CD14-positive monocyte (primary cell): ENCODE measurements at places on chromosomes 3 and 15.
A peak's percentile ranks its signal among the peaks of the same experiment; 100 is the strongest.

DNA sequence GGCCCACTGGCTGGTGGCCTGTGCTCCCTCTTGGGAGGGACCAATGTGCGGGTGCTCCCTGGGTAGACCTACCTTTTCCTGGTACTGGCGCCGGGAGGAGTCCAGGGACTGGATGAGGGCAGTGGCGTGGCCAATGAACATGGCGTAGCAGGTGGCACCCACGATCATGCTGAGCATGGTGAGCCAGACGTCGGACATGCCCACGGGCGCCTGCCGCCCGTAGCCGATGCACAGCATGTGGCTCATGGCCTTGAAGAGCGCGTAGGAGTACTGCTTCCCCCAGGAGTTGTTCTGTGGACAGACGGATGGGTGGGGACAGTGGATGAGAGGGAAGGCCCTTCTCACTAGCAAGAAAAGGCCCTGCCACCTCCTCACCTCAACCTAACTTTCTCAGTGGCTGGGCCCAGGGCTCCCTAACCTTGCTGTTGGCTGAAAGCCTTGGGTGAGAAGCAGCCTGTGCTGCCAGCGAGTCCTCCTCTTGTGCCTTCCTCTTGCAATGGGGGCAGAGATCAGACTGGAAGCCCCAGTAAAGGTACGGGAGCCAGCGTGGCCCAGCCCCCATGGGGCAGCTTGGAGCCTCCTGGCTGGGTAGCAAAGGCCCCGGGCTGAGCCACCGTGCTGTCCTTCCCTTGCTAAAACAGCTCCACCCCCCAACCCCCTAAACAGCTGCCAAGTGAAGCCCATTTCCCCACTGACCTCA, 39.1 kb downstream of the HCN4 start:
- DNase-seq: no peak

GRCh38 chr3:181899702-181900101, 188.0 kb downstream of the SOX2 start:
- DNase-seq: no peak

- DNase-seq: no peak
Measured at GRCh38 chr3:167936019-167936418, 159.7 kb downstream of the GOLIM4 start.

GRCh38 chr3:147418808-147419701, 9.9 kb downstream of the ZIC1 start:
- no peak for DNase-seq

- peak; percentile 70 for DNase-seq
Measured at GRCh38 chr3:45224824-45225464, 1.1 kb downstream of the TMEM158 start.

- no peak for DNase-seq
Measured at GRCh38 chr3:127396473-127396872, 108.6 kb upstream of the PRR20G start.

DNA sequence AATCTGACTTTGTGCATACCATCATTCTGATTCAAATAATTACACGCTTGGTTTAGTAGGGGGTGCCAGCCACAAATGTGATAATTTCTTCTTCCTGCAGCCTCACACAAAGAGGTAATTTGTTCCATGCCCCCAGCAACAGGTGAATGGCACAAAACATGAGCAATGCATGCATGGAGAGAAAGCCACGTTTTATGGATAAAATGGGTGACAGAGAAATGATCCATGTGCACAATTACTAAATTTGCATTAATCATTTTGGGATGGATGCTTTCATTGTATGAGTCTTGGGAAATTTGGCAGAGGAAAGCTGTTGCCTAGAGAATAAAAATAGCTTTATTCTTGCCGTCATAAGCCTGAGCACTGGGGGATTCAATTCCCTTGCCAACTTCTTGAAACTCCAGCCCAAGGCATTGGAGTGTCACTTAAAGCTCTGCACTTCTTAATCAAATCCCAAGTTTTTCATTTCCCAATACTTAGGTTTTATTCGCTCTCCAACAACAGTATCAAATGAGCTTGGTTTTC, 411.6 kb downstream of the GBE1 start:
- no peak for DNase-seq

DNA sequence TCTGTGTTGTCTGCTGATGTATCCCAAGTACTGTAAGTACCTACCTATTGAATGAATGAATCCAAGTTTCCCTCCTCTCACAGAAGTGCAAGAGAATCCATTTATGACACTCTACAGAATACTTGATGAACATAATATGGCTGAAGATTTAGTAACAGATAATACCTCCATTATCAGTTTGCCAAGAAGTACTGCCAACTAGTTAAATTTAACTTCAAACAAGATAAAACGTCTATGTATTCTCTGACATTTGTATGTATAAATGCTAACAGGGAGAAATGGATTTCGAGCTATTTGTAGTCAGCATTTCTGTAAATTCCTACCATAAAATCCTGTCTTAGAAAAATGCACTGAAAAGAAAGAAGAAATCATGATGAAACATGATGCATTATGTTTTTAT, 217.6 kb downstream of the STT3B start:
- no peak for DNase-seq

GRCh38 chr3:179037351-179037750, 34.3 kb downstream of the ZMAT3 start:
- no peak for DNase-seq

- no peak for DNase-seq
Measured at GRCh38 chr3:195033531-195034091, 237.3 kb downstream of the XXYLT1 start.

- peak; percentile 66 for DNase-seq
Measured at GRCh38 chr3:128077202-128077624, 25.0 kb downstream of the SEC61A1 start.

DNA sequence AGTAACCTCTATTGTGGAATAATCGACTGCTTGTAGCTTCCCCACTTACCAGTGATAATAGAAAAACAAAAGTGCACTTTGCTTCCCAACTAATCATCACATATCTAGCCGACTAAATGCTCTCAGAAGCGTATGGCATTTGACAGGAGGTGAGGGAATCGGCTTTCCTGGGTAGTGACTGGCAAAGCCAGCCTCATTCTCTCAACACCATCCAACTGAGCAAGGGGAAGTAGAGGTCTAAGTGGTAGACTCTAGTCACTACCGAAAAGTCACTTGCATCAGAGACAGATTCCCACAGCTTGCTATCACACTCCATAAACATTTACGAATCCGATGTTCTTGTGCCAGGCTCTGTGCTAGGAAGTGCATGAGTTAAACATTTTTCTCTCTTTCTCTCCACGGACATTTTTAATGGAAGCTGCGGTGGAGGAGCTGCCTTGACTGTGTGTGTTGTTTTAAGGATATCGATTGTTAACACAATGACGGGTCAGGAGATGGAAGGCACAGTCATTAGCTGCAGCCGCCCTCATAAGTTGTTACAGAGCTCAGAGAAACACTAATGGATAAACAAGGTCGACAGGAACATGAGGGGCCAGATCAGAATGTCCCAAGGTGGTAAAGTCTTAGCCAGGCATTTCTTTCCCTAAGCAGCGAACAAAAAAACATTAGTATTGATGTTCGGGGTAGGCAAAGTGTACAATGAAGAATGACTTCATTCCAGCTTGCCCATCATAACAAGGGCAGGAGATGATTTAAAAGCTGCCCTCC, 11.9 kb downstream of the ZNF385D start:
- DNase-seq: no peak

DNA sequence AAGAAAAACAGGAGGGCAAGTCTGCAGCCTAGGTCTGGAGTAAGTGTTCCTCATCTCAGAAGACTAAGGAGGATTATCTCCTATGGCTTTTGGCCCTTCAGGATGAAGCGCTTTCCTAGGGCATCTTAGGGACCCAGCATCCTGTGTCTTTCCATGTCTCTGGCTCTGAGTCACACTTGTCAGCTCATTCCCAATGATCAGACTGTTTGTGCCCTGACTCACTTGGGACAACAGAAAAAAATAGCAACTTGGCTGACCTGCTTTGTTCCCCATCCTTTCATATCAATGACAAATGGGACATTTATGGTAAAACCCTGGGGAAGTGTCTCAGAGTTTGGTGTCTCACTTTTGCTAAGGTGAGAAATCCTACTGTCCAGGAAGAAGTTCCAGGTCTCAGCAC, 76.2 kb upstream of the OXTR start:
- no peak for DNase-seq

- DNase-seq: no peak
Measured at GRCh38 chr15:26807517-26808427, 34.9 kb upstream of the GABRB3 start.

DNA sequence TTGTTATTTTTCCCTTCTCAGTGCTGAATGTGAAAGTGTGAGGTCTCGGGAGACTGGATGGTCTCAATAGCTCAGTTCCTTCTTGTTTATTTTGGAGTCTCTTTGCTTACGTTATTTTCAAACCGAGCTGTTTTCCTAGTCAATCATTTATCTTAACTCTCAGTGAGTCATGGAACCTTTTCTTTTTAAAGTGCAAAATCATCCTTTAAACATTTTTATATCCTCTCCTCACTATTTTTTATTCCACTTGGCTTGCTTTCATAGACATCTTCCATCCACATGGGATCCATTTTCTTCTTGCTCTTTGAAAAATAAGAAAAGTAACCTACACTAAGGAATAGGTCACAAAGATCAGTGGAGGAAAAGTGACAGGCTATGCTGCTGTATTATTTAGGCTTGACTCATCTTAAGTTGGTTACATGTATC, 497.8 kb downstream of the NAALADL2 start:
- no peak for DNase-seq

DNA sequence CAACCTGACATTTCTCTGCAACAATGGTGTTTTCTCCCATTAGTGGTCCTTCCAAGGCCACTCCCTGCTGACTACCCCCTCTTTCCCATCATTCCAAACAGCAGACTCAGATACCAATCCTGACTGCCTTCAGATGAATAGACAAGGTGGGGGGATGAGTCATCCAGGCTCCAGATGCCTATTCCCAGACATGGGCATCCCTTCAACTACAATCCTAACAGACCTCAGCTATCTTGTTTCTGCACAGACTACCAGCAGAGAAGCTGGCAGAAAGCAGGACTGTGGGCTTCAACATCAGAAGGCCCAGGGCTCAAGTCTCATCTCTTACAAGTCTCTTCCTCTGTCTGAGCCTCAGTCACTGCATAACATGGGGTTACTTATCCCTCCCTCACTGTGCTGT, 2.2 kb downstream of the RBP1 start:
- no peak for DNase-seq

DNA sequence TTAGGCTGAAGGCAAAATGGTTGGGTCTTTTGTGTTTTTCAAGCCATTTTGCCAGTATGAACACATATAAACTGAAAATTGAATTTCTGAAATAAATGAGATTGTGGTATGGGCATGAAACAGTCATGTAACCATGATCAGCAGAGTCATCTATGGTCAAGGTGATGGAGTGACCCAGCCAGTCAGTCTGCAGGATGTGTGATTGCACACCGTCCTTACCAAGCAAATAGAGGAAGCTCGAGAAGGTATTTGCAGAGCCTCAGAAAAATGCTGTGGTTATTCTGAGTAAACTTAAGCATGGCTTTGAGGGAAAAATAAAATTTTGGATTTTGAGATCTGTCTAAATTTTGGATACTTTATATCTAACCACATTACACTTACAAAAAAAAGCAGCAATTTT, 95.9 kb upstream of the RNF7 start:
- no peak for DNase-seq

GRCh38 chr3:122074621-122075265, 19.6 kb downstream of the CD86 start:
- DNase-seq: peak; percentile 94

- no peak for DNase-seq
Measured at GRCh38 chr15:56775641-56776040, 42.3 kb upstream of the ZNF280D start.

GRCh38 chr3:157876556-157876955, 229.7 kb downstream of the SHOX2 start:
- DNase-seq: no peak

DNA sequence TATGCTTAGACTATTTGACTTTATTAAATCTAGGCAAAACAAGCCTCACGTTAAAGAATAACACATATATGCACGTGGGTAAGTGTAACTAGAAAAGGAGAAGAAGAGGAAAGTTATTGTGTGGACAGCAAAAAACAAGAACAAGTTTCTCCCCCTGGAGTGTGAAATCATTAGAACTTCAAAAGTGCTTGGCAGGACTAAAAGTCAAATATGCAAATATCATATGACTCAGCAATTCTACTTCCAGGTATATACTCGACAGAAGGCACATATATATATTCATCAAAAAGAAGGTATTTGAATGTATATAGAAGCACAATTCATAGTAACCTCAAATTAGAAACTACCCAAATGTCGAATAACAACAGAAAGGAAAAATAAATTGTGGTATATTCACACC, 68.9 kb upstream of the STXBP5L start:
- DNase-seq: no peak

GRCh38 chr15:82532383-82532990, 7.8 kb downstream of the RPS17 start:
- no peak for DNase-seq

DNA sequence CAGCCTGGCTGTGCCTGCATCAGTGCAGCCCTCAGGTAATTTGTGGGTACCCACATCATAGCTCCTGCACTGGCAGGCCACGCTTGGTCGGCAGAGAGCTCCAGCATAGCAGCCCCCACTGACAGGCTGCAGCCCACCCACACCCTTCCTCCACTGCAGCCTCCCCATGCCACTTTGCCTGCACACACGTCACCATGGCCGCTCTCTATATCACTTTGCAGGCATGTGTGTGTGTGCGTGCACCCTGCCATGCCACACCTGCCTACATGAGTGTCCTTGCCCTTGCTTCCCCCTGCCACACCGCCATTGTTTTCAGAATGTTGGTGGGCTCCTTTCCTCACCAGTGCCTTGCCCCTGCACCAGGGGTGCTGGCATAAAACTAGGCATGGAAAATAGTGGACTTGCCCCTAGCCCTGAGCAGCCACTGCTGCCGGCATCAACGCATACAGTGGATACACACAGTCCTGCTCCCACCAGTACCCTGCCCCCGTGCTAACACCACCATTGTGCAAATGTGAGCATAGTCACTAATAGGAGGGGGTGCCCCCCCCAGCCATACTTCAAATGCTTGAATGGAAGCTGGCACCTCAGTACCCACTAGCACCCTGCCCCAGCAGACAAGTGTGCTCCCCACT, 278.7 kb upstream of the MANF start:
- no peak for DNase-seq

GRCh38 chr15:38367476-38367875, 86.5 kb upstream of the FAM98B start:
- DNase-seq: no peak

GRCh38 chr15:56124391-56124790, 119.3 kb downstream of the RFX7 start:
- no peak for DNase-seq

DNA sequence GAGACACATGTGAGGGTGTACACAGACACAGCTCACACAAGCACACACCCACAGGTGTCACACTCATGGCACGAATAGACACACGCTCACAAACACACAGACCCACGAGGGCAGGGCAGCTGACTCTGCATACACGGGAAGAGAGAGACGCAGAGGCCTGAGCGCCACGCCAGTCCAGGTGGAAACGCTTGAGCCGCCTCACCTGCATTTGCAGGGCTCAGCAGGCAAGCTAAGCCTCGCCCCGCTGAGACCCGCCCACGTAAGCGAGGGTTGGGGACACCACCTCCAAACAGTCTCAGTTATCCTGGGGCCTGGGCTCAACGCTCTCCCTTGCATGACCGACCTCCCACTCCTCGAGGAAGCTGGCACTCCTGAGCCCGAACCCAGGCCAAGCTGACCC, 73.2 kb downstream of the TLE3 start:
- no peak for DNase-seq
